ENCODE measurements at places on chromosomes 16 and 17. TPM values are rescaled to one million over a fixed set of nuclear protein-coding genes. Genes with fewer than 3 reads are reported as not detected.

EVI2A gene
- polyA plus RNA-seq: 125 TPM

TRPV3 gene
- polyA plus RNA-seq: not detected

IGSF6 gene
- 84.7 TPM for polyA plus RNA-seq

DNA sequence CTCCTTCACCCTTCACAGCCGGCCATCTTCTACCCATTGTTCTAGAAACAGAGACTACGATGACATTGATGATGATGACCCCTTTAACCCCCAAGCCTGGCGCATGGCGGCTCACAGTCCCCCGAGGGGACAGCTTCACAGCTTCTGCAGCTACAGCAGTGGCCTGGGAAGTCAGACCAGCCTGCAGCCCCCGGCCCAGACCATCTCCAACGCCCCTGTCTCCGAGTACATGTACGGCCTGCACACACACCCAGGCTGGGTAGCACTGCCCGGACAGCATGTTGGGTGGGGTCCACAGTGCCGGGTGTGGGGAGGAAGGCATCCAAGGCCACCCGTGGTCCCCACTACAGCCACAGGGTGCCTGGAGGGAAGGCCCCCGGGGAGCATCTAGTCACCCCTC, 21.0 kb upstream of the DNAI2 start:
- no peaks in the 10 kb centered on the region for H3K27me3 ChIP-seq
- H3K27ac ChIP-seq: no peak overlapping the region
- no peak for DNase-seq
- no peak overlapping the region for H3K4me3 ChIP-seq
- H3K36me3 ChIP-seq: peaks cover 96% of the 10 kb centered on the region

GRCh38 chr17:59840329-59841090, 52.2 kb downstream of the TUBD1 start:
- H3K27ac ChIP-seq: peak overlapping the region; percentile 95
- H3K4me3 ChIP-seq: peak overlapping the region; percentile 100
- H3K4me1 ChIP-seq: peaks cover 62% of the 10 kb centered on the region
- H3K27me3 ChIP-seq: no peaks in the 10 kb centered on the region

- H3K27me3 ChIP-seq: no peaks in the 10 kb centered on the region
- no peak for DNase-seq
- H3K36me3 ChIP-seq: no peaks in the 10 kb centered on the region
- no peak overlapping the region for H3K27ac ChIP-seq
- no peak overlapping the region for H3K4me3 ChIP-seq
These were observed 429.4 kb upstream of the GOT2 start for GRCh38 chr16:59163371-59164055.

DNA sequence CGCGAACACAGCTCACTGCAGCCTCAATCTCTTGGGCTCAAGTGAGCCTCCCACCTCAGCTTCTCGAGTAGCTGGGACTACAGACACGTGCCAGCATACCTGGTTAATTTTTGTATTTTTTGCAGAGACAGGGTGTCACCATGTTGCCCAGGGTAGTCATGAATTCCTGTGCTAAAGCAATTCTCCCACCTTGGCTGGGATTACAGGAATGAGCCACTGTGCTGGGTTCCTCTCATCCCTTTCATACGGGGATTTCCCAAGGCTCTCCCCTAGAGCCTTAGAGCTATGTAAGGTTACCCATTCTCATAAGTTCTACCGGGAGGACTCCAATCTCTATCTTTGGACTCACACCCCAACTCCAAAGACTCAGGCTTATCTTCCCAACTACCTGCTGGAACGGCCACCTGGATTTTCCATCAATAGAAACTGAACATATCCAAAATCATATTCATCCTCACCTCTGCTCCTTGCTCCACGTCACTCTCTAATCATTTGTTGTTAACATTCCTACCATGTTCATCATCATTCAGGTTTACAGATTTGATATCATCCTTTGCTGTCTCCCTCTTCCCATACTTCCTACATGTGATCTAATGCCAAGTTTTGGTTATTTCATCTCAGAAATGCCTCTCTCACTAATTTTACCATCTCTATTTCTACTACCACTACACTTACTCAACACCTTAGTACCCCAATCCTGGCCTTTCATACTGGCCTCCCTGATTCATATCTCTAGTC, 92.5 kb downstream of the NCOR1 start:
- no peaks in the 10 kb centered on the region for H3K27me3 ChIP-seq
- H3K4me1 ChIP-seq: no peaks in the 10 kb centered on the region
- no peak overlapping the region for H3K27ac ChIP-seq
- peaks cover 94% of the 10 kb centered on the region for H3K36me3 ChIP-seq

DNA sequence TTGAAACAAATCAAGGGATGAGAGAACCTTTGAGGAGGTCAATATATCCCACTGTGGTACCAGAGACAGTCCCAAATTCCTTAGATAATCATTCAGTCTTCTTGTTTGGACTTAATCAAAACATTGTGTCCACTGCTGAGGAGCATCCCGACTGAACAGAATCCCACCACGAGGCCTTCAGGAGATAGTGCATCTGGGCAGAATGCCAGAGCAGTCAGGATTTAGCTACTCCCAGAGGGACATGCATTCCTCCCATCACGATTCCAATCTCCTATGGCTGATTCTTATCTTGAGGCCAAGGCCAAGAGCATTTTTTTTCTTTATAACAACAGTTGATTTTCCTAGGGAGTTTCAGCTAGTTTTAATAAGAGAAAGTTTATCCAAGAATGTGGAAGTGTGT, 87.4 kb upstream of the COX10 start:
- H3K27me3 ChIP-seq: no peaks in the 10 kb centered on the region
- no peak overlapping the region for H3K4me3 ChIP-seq
- no peak for DNase-seq
- no peaks in the 10 kb centered on the region for H3K36me3 ChIP-seq
- no peak overlapping the region for H3K27ac ChIP-seq

DNA sequence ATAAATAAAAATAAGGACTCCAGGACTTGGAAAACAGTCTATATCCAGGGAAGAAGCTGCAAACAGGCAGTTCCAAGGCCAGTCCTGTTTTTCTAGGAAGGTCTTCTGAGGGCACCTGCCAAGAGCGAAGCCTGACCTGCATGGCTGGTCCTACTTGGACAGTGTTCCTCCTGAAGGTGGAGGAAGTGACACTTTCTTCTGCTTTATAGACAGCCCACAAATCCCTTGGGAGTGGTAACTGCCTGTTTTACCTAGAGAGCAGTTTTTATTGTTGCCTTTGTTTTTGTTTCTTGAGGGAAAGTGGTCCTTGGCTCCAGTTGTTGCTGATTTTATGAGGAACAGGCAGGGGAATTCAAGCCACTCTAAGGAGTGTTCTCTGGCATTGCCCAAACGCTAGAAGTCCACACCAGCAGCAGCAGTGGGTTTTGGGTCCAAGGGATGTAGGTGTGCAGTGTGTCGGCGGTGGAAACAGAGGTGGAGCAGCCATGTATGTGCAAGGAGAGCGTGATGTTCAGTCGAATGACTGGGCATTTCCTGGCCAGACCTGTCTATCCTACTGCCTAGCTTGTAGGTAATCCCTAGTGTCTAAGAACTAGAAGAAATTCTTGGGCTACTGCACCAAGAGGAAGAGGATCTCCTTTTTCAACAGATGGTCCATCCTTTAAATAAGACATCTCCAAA, 35.3 kb downstream of the LDHD start:
- H3K4me3 ChIP-seq: no peak overlapping the region
- H3K36me3 ChIP-seq: no peaks in the 10 kb centered on the region
- no peak for DNase-seq

GRCh38 chr16:67104061-67104460, 5.7 kb upstream of the PHAF1 start:
- H3K36me3 ChIP-seq: peaks cover 34% of the 10 kb centered on the region
- H3K4me3 ChIP-seq: no peak overlapping the region
- peak overlapping the region; percentile 80 for H3K27ac ChIP-seq
- H3K27me3 ChIP-seq: no peaks in the 10 kb centered on the region
- no peak for DNase-seq

- no peaks in the 10 kb centered on the region for H3K27me3 ChIP-seq
- H3K4me3 ChIP-seq: no peak overlapping the region
- no peak overlapping the region for H3K27ac ChIP-seq
- peaks cover 15% of the 10 kb centered on the region for H3K4me1 ChIP-seq
- H3K36me3 ChIP-seq: no peaks in the 10 kb centered on the region
These were observed 4.8 kb downstream of the LGALS3BP start for GRCh38 chr17:78974635-78975591.

DNA sequence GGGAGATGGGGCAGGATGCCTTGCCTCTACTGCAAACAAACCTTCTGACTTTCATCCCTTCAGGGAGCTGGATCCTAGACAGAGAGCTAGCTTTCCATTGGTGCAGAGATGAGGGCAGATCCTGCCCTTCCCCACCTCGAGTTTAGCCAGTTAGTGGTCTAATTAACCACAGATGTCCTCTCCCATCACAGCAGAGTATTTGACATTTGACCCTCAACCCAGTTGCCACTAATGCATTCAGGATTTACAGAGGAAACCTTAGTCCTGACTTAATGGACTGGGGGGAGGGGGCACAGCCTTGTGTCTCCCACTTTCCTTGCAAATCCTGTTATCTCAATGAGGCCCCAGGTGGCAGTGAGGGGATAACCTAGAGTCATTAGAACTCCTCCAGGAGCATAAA, 10.2 kb downstream of the PIP4K2B start:
- H3K4me1 ChIP-seq: no peaks in the 10 kb centered on the region
- peaks cover 26% of the 10 kb centered on the region for H3K36me3 ChIP-seq
- DNase-seq: no peak
- no peak overlapping the region for H3K27ac ChIP-seq
- H3K27me3 ChIP-seq: no peaks in the 10 kb centered on the region

DNA sequence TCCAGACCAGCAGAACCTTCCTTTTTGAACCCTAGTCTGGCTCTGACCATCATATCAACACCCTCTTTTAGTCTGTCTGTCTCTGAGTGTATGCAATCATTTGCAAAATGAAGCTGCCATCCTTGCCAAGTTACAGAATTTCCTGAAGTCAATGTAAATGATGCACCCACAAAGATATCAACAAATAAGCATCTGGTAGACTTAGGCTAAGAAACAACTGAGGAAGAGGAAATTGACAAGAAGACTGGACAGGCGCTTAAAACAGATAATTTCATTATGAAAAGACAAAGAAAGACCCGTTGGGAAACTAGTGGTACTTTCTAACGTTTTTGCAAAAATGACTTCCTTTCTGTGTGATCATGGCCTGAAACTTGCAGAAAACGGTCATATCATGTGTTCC, 24.7 kb upstream of the CIITA start:
- H3K27me3 ChIP-seq: no peaks in the 10 kb centered on the region
- peak overlapping the region; percentile 34 for H3K27ac ChIP-seq
- H3K4me1 ChIP-seq: peaks cover 58% of the 10 kb centered on the region
- H3K36me3 ChIP-seq: no peaks in the 10 kb centered on the region

DNA sequence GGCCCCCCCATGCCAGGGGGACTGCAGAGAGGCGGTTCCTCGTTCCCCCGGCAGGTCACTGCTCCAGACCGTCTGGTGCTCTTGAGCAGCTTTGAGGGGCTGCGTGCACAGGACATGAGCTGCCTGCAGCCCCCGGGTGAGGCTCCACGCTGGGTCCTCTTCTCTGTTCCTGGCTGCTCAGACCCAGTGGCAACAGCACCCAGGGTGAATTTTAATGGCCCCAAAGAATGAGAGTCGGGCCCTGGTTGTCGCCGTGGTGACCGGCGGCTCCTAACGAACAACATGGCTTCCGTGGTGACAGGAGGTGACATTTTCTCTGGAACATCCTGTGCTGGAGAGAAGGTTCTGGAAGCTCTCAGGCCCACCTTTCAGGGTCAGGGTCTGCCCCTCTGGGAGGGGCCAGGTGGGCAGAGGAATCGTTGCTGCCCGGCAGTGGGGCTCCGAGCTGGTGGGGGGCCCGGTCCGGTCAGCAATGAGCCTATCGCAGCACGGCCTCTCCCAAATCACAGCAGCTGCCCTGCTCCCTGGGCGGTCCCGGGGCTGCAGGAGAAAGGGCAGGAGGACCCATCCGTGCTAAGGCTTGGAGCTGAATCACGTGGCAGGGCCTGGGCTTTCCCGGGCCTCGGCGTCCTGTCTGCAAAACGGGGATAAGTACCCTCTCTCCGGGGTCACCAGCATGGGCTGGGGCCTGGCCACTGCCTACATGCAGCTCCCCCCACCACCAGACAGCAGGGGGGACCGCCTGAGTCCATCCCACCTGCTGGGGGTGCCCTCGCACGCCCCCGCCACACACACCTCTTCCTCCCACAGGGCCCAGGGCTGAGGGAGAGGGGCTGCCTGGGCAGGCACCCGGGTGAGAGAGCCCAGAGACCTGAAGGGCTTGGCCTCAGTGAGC, 3.4 kb upstream of the C1QTNF8 start:
- DNase-seq: no peak
- no peaks in the 10 kb centered on the region for H3K36me3 ChIP-seq
- H3K27me3 ChIP-seq: peaks cover 9% of the 10 kb centered on the region

DNA sequence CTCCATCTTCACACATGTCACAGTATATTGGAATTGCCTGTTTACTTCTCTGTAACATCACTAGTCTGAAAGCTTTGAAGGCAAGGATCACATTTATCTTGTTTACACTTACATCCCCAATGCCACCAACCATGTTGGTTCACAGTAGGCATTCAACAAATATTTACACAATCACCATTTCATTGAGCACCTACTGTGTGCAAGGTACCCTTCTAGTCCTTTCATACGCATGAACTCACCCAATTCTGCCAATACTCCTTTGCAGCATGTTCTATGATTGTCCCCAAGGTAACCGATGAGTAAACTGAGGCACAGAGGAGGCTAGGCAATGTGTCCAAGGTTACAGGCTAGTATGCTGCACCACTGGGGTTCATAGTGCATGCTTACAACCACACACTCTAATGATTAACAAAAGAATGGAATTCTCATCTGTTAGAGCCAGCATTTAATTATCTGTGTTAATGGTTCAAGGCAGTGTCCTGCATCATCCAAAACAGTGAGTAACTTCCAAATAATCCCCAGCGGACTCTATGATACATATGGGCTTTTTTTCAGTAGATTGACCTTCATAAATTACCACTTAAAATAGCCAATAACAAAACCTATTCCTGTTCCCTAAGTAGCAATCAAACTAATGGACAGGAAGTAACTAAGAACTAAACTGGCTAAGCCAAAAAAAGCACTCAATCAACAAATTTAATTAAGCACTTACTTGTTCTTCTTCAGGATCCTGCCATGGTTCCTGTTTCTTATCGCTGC, 364.5 kb upstream of the XYLT1 start:
- no peaks in the 10 kb centered on the region for H3K4me1 ChIP-seq
- H3K27ac ChIP-seq: no peak overlapping the region
- H3K4me3 ChIP-seq: no peak overlapping the region
- H3K27me3 ChIP-seq: no peaks in the 10 kb centered on the region
- no peak for DNase-seq

- H3K36me3 ChIP-seq: no peaks in the 10 kb centered on the region
- H3K27ac ChIP-seq: no peak overlapping the region
These were observed 128.8 kb downstream of the MGAT5B start for GRCh38 chr17:76996741-76997694.

- no peaks in the 10 kb centered on the region for H3K4me1 ChIP-seq
- no peak for DNase-seq
- H3K36me3 ChIP-seq: no peaks in the 10 kb centered on the region
- no peak overlapping the region for H3K27ac ChIP-seq
These were observed 259.4 kb upstream of the TNRC6C start for GRCh38 chr17:77698903-77699623.

GRCh38 chr16:89110641-89111040, 17.0 kb downstream of the ACSF3 start:
- H3K4me3 ChIP-seq: no peak overlapping the region
- no peak overlapping the region for H3K27ac ChIP-seq
- no peaks in the 10 kb centered on the region for H3K27me3 ChIP-seq
- H3K4me1 ChIP-seq: peaks cover 18% of the 10 kb centered on the region
